Cortex of kidney (tissue), 1 donor: ENCODE measurements at places on chromosomes 11 and 22.

DNA sequence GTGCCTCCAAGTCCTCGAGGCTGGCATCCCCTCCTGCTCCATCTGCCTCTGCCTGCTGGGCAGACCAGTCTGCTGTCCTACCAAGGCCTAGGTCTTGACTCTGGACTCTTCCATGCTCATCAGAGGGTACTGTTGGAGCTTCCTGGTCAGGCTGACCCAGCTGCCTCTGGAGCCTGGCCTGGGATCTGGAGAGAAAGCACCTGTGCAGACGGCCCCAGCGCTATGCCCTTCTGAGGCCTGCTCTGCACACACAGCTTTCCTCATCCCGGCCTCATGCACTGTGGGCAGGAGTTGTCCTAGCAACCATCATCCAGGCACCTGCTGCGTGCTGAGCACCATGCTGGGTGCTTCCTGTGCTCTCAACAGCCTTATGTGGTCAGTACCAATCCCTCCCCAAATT lies 70.8 kb downstream of the CDKN1C start:
- DNase-seq, result no peak

- no peak for DNase-seq
Measured at GRCh38 chr11:124285610-124286344, 28.0 kb downstream of the OR8D1 start.

- DNase-seq, result no peak
Measured at GRCh38 chr11:12864316-12865156, 144.6 kb upstream of the RASSF10 start.

DNA sequence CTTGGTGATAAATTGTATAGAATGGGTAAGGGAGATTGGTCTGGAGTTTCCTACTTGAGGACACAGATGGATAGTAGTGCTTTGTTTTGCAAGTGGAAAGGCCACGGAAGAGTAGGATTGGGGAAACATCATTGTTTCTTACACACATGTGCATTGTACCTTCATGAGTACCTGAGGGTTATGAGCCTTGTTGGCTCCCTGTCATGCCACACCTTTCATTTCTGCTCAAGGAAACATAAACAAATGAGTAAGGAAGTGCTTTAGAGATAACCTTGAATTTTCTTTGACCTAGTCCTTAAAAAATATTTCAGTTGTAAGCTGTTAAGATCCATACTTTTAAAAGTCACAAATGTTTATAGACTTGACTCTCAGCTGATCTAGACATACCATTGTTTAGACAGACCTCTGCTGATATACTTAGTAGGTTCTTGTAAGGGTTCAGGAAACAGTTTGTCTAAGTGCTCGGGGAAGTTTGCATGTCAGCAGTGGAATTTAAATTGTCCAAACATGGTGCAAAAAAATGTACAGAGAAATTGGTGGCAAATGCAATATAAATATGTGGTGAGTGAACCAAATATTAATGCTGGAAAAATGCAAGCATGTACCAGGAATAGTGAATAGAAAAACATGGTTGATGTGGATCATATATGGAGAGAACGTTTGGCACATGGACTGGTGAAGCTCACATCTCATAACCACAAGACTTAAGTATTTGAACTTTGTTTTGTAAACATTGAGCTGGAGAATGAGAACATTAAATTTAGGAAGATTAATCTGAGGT lies 40.9 kb downstream of the GAS2 start:
- no peak for DNase-seq

GRCh38 chr11:59668188-59668949 lies 468 bp downstream of the PATL1 start:
- DNase-seq, result no peak

GRCh38 chr11:2086239-2087040 lies 52.7 kb downstream of the IGF2 start:
- DNase-seq, result no peak

DNA sequence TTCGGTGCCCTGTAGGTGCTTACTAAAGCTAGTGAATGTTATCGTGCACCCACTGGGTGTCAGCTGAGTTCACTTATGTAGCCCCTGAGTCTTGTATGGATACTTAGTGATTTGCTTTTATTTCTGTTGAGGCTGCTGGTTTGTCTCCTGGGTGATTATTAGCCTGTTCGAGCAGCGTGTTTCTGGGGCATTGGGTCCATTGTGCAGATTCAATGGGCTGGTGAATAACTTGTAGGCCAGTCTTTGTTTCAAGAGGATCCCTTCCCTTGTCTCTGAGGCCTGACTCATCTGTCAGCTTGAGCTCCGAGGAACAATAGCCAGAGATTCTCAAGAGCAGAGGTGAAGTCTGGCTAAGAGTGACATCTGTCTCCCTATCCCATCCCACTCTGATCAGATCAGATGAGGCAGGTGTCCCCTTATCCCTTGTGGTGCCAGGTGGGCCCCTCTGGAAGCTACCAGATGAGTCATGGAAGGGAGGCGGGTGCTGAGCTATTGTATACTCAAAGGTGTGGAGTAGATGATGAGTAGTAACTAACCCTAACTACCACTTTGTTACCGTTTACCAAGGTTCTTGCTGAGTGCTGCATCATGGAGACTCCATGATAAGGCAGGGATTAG lies 3.7 kb downstream of the MIAT start:
- DNase-seq, result no peak

- no peak for DNase-seq
Measured at GRCh38 chr11:12411806-12412727, 34.7 kb downstream of the PARVA start.

DNA sequence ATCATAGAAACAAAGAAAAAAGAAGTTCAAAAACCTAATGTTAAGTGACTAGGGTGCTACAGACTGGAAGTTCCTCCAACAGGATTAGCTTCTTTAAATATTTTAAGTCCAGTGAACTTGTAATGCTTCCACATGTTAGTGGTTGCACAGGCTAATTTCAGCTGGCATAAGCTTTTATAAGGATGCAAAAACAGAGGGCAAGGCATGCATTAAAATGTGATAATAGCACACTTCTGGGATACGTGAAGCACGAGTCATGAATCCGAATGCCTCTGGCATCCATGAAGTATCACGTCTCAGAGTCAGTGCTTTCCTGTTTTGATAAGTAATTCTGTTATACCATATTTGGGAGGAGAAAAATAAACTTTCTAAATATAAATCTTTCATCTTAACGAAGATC lies 106.8 kb downstream of the DCDC1 start:
- no peak for DNase-seq

DNA sequence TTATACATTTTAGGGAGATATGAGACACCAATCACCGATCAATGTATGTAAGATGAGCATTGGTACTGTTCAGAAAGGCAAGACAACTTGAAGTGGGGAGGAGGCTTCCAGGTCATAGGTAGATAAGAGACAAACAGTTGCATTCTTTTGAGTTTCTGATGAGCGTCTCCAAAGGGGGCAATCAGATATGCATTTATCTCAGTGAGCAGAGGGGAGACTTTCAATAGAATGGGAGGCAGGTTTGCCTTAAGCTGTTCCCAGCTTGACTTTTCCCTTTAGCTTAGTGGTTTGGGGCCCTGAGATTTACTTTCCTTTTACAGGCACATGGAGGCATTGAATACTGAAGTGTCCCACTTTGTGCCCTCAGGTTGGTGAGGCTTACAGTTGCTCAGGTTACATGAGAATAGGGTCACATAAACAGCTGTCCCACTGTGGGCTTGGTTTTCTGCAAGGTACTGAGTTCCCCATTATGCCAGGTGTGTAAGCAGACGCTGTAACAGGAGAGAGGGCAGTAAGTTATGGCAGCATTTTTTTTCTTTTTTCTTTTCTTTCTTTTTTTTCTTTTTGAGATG lies 129.8 kb upstream of the SERPIND1 start:
- DNase-seq, result no peak

DNA sequence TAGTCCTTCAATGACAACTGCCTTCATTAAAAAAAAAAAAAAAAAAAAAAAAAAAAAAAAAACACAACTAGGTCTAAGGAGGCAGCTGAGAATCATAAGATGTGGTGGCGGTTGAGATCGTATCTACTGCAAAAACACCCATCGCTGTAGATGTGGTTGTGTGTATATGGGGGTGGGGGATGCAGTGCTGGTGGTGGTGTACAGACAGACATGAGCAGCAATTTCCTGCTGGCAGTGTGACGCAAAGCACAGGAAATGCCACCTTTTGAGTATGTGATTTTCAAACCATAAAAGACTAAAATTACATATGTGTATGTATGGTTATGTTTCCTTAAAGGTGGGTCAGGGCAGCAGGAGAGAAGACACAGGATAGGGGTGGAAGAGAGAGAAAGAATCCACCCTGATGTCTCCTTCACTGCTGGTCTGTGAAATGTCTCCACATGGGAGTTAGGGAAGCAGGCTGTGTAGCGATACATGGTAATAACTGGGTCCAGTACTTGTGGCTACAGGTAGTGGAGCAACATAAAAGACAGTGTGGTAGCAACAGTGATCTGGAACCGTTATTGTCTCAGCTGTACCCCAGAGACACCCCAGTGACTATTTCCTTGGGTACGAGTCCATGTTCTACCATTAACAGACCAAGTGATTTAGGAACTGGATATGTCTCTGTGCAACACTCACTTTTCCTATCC lies 57.9 kb downstream of the SYTL2 start:
- DNase-seq, result no peak

DNA sequence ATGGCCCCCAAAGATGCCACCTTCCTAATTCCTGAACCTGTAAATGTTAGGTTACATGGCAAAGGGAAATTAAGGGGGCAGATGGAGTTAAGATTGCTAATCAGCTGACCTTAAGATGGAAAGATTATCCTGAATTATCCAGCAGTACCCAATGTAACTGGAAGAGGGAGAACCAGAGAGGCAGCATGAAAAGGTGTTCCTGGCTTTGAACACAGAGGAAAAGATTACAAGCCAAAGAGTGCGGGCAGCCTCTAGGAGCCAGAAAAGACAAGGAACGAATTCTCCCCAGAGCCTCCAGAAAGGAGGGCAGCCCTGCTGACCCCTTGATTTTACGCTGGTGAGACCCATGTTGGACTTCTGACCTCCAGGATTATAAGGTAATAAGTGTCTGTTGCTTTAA lies 15.1 kb upstream of the THRSP start:
- DNase-seq, result no peak

DNA sequence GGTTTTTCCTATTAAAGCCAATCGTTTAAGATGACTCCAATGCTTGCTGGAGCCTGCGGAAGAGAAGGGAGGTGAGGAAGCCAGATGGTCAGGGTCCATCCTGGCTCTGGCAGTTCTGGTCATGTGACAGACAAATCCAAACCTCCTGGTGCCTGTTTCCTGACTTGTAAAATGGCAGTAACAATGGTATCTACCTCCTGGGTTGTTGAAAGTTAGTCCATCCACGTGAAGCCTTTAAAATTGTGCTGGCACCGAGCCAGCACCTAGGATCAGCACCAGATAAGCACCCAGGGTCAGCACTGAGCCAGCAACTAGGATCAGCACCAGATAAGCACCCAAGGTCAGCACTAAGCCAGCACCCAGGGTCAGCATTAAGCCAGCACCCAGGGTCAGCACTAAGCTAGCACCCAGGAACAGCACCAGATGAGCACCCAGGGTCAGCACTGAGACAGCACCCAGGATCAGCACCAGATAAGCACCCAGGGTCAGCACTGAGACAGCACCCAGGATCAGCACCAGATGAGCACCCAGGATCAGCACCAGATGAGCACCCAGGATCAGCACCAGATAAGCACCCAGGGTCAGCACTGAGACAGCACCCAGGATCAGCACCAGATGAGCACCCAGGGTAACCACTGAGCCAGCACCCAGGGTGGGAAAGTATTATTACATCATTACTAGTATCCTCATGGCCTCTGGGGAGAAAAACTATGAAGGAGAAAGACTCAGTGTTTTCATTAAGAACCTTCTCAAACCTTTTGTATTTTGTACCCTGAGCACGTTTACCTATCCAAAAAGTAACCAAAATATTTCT lies 17.2 kb downstream of the KIAA0930 start:
- no peak for DNase-seq

DNA sequence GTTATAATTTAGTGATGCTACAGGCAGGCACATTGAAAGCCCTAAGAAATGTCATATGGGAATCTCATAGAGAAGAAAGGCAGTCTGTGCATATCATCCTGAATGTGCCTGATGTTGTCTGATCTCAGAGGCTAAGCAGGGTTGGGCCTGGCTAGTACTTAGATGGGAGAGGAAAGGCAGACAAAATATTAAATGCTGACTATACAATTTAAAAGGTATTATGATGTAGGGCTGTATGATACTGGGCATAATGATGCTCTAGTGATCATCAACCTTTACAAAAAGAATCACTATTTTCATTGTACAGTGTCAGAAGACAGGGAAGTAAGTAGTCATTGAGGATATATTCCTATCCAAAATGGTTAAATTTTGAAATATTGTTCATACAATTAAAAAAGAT lies 119.8 kb downstream of the UVRAG start:
- no peak for DNase-seq

DNA sequence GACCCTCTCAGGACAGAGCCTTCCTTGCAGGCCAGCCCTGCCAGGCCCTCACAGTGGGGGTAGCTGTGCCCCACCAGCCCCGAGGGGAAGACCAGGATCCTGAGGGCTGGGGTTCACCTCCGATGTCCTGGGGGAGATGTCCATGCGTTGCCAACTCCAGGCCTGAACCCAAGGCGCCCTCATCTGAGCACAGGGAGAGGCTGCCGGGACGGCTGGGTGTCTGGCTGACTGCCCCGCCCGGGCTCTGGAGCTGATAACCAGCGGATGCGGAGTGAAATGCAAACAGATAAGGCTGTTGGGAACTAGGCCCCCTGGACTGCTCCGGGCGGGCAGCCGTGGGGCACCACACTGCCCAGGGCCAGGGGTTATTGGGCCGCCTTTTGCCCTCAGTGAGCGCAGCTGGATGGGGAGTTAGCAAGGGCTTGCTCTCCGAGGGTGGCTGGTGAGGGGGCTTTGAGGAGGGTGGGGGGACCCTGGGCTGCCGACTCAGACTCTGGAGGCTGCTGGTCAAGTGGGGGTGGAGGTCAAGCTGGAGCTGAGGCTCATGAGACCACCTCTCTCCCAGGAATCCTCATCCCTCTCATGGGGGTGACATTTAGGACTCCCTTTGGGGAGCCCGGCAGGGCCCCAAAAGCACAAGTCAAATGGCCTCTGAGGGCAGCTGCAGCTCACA lies 5.6 kb upstream of the MUC6 start:
- DNase-seq, result no peak

DNA sequence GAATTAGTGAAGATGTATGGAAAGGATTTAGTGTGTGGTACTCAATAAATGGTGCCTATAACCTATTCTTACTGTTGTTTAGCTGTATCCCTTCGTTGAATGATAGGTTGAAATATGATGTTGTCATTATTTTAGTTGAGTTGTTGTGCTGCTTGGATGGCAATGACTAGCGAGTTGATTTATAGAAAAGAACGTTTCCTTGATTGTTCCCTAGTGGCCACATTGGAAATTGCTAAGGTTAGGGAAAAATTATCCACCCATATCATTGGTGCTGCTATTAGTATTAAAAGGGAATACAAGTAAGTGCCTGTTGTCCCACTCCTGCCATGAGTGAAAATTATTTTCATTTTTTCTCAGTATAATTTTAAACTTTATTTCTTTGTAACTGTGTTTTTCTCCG lies 14.5 kb downstream of the EMSY start:
- DNase-seq, result no peak

- no peak for DNase-seq
Measured at GRCh38 chr11:83162377-83162776, 5.4 kb downstream of the PCF11 start.

- no peak for DNase-seq
Measured at GRCh38 chr22:20548806-20549205, 41.4 kb downstream of the MED15 start.

- DNase-seq, result no peak
Measured at GRCh38 chr22:42111798-42112197, 18.8 kb downstream of the CYP2D6 start.

GRCh38 chr22:17436382-17436980 lies 67.2 kb downstream of the CECR2 start:
- DNase-seq, result no peak

GRCh38 chr11:9138612-9139579 lies 47.5 kb upstream of the SCUBE2 start:
- DNase-seq, result no peak
